ENCODE measurements at places on chromosomes 2 and 18.

DNA sequence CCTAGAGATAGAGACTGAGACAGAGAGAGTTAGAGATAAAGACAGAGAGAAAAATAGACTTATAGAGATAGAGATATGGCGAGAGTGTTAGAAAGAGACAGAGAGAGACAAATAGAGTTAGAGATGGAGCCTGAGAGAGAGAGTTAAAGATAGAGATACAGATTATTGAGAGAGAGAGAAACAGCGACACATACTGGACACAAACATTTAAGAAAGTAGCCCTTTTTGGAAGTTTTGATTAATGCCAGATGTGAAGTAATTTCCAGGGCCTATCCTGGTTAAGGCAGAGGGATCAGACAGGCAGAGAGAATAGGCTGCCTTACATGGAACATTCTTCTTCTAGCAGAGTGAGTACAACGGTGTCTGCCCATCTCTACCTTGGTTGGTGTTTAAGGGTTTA is 311.6 kb upstream of the CDH7 start:
- peak; percentile 44 for DNase-seq

DNA sequence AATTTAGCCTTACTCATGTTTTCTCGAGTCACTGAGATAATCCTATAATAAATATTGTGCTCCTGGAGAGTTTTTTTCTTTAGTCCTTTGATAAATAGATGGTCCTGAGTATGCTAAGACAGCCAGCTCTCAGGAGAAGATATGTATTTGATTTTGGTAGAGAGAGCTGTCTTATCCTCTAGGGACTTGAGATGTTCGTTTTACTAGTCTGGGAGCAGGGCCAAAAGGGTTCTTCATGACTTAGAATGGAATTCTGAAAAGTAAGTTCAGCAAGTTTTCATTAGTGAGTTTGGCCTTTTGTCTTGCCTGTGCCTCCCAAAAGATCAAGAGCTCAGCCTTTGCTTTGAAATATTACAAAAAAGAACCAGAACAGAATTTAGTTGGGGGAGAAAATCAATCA is 246.7 kb downstream of the BABAM2 start:
- peak; percentile 66 for DNase-seq

DNA sequence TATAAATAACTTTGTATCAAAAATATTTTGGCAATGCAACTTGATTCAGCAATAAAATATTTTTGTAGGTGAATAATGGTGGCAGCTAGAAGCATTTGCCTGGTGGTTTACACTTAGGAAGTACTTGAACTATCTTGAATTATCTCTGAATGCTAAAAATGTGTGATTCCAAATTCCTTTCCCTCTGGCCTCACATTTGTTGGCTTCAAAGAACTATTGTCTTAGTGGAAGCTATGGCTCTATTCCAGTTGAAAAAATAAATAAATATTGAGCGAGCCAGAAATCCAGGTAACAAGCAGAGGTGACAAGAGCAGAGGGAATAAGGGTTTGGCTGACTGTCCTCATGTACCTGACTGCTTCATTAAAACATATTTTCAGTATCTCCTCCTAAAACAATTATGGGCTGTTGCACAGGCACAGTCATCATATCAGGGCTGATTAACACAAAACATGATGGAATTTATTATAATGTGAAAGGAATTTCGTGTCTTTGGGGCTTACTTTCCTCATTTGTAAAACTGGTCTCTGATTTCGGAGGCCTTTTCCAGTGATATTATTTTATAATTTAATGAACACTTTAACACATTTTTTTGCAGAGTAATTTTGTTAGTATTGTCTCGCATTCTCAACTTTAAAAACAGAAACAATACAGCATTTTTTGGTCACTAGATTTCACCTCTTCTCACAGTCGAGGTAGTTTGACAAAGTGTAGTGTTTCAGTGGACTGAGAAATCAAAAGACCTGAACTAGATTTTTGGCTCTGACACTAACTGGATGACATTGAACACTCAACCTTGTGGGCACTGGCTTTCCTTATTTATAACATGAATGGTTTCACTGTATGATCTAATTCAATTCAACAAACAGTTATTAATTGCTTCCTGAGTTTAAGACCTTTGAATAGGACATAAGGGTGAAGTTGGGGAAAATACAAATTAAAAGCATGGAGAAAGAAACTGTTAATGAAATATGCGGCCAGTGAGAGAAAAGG is 7.8 kb upstream of the CAVIN2 start:
- no peak for DNase-seq

GRCh38 chr2:118832791-118833715 is 14.4 kb downstream of the EN1 start:
- DNase-seq, result no peak

- DNase-seq, result no peak
Observed at GRCh38 chr2:111155610-111156009, 34.9 kb downstream of the BCL2L11 start.

DNA sequence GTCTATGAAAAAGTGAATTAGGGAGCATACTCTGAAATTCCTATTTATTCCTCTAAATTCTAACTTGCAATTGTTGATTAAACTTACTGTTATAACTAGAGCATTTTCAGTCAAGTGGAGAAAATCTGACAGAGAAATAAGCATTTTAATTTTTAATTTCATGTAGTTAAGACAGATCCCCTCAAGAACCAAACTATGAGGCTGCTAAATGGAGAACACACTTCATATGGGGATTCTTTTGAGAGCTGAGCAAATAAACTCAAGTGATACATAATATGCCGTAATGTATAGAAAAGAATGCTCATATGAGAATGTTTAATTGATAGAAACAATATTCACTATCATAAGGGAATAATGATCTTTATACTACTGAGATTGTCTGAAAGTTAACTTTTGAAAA is 340.8 kb downstream of the ERBB4 start:
- DNase-seq, result no peak

- no peak for DNase-seq
Observed at GRCh38 chr2:100992262-100992661, 9.8 kb upstream of the RPL31 start.

DNA sequence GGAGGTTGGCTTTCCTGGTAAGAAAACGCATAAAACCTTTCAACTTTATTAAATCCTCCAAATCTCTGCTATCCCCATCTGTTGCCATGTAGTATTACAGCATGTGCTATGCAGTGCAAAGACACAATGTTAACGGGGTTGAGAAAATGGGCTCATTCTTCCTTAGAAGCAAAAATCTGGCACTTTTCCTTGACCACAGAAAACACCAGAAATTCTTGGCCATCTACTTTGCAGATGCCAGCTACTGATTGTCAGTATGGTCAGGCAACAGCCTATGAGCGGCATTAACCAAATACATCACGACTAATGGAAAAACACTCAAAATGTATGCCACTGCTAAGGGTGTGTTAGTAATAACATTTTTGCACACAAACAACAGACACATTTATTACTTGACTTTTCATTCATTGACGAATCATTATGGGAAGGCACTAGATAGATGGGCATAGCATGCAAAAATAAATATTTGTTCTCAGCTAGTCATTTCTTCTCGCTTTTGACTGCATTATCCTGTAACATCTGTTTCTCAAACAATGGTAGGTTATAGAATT is 65.2 kb upstream of the CRIM1 start:
- no peak for DNase-seq

Data from muscle of arm (tissue), 14 donors.